ENCODE measurements at places on chromosomes 2 and 18. TPM values are rescaled to one million over a fixed set of nuclear protein-coding genes. Genes with fewer than 3 reads are reported as not detected.

Gene ACKR3
- total RNA-seq = 10.1 TPM

Gene MYOM1
- 2.8 TPM for total RNA-seq

DNA sequence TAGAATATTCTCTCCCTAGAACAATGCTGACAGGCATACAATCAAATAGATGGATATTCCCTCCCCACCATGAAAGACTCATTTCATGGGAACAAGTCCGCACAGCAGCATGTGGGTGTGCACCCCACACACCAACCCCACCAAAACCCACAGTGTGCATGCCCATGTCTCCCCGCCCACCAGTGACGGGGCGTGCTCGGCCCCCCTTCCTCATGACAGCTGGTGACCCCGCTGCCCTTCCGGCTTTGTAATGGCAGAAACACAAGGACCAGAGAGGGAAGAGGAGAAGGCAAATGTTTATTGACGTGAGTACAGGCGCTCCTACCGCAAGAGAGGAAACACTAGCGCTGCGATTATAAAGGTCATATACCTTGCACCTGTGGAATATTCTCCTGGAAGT is 30.8 kb upstream of the ODC1 start:
- DNase-seq = no peak

DNA sequence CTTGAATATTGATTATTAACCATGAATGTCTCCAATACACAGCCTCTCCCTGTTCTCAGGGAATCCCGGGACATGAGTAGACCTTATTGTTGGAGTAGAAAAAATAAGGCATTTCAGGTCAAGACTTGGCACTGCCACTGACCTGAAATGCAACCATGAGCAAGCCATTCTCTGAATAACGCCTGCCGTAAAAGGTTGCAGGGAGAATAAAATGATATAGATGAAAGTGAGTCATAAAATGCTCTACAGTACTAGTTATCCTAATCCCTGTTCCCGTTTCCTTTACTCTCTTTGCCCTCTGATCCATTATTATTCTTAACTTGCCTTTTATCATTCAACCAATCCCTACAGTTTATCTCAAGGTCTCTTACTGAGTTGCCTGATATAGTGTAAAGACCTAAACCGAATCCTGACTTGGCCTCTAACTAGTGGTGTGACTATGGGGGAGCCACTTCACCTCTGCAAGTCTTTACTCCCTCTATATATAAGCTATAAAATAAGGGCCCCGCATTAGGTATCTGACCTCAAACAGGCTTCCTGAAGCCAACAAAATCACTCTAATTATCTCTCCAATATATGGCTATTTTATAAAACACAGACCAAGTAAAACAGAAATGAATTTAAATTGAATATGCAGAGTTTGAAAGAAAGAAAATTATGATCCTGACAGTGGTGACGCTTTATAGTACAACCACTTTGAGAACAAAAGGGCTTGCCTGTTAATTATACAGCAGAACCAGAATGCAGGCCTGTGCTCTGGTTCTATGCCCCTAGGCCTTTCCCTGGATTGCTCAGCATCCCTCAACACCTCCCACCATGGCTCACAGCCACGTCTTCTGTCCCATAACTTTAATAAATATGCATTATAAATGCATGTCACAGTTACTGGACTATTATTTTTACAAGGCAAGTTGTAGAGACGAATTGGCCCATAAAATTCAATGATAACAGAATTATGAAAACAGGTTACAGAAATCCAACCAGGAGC is 183.1 kb downstream of the STK39 start:
- DNase-seq = no peak

DNA sequence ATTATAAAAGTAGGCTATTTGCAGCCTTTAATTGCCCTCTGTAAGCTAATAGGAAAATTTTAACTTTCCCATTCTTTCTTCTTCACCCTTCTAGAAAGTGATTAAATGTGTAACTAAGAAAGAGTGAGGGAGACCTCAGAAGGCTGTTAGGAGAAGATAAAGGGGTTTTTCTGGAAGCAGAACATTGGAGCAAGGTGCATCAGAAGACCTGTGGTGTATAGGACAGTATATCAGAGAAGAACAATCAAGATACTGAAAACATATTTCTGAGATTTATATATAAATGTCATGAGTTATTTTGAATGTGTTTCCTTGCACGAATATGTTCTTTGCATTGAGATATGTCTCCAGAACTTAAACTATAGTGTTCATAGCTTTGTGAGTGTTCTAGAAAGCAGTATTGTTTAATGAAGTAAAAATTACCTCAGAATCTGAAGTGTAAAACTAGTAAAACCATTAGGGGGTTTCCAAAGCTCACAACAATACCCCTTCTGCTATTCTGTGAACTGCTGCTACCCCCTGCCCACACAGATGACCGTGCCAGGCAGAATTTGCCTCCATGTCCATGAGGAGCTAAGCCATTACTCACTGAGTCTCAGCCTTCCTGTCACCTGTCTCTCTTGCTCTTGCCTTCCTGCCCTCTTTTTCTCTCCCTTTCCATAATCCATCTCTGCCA is 537.9 kb downstream of the EPHA4 start:
- no peak for DNase-seq

DNA sequence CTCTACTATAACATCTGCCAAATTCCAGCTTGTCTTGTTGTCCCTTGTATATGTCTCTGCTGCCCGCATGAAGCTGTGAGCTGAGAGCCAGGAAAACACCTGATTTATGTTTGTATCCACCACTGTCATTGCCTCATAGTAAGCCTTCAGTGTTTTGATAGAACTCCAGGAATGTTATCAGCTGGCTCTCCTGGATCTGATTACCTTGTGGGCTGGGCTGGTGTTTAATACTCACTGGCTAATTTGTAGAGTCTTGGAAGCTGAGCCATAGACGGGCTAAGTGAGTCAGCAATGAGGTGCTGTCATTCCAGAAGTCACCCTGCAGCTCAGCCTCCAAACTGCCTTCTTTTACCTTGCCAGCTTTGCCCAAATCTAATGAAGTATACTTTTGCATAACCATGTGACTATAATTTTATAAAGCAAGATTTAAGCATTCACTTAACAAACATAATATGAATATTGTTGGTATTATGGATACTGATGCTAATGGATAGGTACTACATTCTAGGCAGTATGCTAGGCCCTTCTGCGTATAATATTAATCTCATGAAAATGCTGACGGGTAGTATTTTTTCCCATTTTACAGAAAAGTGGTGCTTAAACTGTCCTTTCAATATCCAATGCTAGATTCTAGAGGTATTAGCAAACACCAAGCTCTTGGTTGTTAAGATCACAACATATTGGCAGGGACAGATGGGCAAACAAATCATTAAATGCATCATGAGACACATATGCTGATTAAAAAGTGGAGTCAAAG is 62.7 kb upstream of the GATA6 start:
- no peak for DNase-seq

GRCh38 chr2:37583867-37584266 is 87.6 kb downstream of the CDC42EP3 start:
- DNase-seq = no peak

DNA sequence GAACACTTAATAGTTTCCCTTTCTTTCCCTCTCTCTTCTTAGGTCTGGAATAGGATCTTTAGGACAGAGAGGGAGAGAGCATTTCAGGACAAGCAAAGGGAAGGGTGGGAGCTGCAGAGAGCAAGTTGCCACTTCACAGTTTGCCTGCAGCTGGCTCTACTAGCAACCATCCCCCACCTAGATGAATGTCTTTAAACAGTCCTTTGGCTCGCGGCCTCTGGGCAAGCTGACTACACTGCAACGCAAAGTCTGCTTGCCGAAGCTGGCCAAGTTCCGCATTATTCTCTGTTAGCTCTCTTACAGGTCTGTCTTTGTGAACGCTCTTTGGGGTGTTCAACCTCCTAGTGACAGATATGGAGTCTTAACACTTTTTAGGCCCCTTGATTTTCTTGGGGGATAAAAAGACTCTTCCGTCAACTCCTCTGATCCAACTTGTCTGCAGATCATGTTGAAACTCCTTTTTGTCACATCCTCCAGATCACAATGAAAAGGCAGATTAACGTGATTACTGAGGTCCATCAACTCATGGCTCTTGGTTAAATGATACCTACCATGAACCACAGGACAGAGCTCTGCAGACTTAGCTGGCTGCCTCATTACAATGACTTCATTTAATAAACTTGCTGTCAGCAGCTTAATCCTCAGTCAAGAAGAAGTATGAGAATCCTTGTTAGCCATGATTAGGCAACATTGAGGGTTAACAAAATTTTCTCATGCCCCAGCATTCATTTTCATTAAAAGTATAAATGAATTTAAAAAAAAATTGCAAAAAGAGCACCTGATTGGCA is 74.6 kb downstream of the SLC4A3 start:
- no peak for DNase-seq
